ENCODE measurements at places on chromosomes 5 and 9.

DNA sequence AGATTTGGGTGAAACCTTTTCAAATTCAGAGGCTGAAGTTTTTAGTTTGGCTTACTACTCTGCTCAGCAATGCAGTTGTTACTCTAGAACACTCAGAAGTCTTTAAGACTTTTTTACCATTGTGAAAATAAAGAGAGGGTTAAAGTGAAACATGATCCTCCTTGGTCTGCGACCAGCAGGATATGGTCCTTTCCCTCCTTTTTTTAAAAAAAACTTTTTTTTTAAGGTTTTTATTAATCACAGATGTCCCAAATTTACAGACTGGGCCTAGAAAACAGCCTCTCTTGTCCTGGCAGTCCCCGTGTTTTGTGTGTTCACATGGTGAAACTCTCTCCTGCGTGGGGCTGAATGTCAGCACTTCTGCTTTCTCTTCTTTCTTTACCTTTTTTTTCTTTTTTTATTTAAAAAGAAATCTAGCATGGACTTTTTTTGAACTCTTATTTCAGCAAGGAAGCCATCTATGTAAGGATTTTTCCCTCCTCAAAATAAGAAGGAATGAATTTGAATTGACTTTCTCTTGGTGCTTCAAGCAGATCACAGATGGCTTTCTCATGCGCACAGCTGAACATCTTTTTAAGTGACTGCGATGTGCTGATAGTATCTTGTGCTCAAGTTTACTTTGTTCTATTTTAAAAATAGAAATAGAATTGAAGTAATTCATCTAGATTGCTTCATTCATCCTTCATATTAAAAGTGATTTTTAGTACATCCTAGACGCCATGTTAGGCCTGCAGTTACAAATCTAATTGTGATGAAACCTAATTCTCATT is 128.7 kb upstream of the OTULINL start:
- DNase-seq: no peak

DNA sequence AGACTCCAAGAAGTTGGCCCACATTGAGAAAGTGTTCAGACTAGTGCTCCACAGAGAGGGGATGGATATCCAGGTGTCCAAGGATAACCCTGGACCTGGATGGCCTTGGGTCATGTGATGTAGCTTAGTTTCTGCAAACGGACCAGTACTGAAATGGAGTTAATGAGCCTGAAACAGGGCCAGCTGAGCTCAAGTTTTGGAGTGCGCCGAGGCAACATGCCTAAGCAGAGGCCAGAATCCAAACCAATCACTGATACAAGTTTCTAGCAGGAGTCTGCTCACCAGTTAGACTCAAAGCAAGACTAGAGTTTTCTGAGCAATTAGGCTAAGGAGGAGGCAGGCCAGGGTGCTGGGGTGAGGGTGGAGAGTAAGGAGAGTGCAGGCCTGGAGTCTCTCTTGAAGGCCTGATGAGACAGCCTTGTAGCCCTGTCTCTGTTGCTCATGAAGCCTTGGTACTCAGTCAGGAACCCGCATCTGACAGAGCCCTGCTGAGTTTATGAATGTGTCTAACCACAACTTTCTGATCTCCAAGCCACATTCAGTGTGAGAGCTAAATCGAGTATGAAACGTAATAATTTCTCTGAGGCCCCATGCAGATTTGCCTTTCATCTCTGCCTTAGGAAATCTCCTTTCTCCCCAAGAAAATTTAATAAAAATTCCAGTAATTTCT is 68.9 kb upstream of the EQTN start:
- no peak for DNase-seq

DNA sequence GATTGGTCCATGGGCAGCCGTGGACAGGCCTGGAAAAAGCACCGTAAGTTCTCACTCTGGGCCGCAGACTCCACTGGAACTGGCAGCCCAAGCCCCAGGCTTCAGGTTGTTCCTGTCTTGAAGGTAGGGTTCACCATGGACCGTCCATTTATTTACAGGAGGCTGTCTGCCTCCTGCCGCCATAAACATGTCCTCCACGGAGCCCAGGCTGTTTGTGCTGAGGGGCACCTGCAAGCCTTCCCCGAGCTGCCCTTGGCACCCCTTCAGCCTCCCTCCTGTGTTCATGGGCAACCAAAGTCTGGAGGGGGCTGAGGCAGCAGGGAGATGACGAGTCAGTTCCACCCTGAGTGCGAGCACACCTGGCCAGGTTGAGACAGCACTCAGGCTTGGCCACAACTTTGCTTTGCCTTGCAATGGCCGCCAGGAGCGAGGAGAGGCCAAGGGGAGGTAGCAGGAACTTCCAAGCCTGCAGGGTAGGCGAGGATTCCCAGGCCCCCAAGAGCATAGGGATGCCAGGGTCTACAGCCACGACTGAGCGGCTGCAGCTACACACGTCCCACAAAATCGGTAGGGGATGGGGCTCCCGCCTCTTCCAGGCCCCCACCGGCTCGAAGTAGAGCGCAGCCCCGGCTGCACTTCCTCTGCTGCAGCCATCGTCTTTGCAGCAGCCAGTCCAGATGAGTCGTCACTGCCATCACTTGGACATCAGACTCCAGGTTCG is 1625.6 kb upstream of the ACO1 start:
- no peak for DNase-seq

GRCh38 chr9:107243742-107244141 is 39.3 kb upstream of the RAD23B start:
- DNase-seq: no peak

DNA sequence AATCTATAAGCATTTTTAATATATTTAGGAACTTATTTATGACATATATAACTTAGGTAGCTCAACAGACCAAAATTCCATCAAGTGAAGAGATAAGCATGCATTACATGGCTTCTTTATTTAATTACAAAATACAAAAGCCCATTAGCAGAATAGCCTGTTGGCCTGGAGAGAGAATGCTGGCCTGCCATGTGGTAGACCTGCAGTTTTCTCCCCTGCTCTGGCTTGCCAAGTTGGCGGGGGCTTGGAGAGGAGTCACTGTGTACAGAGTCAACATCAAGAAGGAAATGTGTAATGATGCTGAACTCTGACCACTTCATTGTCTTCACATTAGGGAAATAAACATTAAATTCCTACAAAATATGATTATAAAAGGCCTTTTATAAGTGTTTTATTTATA is 69.8 kb upstream of the CNTLN start:
- no peak for DNase-seq

DNA sequence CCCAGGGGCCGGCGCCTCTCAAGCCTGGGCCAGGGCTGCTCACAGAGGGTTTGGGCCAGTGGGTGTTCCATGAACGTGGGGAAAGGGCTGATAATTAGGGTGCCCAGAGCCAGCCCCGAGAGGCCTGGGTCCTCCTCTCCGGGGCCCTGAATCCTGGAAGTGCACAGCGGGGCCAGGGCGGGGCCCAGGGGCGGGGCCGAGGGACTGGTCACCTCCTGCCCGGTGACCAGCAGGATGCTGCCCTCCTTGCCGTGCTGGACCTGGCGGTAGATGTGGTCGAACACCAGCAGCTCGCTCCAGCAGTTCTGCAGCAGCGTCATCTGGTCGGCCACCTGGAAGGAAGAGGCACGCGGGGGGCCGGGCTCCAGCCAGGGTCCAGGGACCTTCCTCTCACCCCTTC is 14.4 kb downstream of the NR5A1 start:
- no peak for DNase-seq

DNA sequence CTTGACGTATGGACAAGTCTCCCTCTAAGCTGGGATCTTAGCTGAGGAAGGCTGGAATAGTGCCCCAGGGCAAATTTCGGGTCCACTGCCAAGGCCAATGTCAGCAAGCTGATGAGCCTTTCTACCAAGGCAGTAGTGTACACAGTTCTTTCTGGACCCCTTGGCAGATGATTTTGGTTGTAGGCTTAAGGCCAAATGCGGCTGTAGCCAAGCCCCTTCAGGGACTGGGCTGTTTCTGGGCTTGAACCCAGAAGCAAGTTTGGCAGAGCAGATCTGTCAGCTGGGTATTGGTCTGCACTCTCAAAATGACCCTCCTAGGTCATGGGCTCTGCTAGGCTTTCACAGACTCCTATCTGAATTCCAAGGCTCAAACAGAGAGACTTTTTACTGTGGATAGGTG is 121.6 kb downstream of the ADAMTSL1 start:
- DNase-seq: no peak
